AG08396 (cell line): ENCODE measurements at places on chromosomes 3 and 15.

DNA sequence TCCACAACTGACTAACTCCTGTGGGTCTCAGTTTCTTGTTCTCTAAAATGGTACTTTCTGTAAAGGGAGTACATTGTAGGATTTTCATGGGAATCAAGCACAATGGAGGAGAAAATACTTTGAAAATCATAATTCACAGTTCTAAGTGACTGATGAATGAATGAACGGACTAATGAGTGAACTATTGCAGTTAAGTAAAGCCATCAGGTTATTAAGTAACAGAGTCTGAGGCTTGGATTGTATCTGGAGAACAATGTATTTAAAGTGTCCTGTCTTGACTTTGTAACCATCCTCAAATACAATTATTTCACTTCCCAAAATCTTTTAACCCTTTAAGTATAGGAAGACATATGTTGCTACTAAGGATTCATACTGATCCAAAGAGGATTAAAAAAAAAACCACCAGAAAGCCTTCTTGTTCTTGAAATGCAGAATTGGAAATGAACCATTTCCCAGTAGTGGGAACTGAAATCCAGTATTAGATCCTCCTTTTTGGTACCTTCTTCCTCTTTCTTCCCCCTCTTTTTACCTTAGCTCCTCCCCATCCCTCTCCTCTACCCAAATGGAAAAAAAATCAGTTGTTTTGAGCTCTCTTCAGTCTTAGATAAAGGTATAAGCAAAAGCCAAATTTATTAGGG lies 13.2 kb upstream of the BCL6 start:
- no peak for DNase-seq

- DNase-seq = no peak
These were observed 1.6 kb upstream of the PHLDB2 start for GRCh38 chr3:111857474-111857873.

- DNase-seq = no peak
These were observed 214.6 kb upstream of the UBE2E2 start for GRCh38 chr3:22988566-22988965.

- DNase-seq = no peak
These were observed 45.7 kb downstream of the ZBTB11 start for GRCh38 chr3:101631098-101631796.

GRCh38 chr3:47000198-47000815 lies 20.8 kb downstream of the NBEAL2 start:
- peak; percentile 81 for DNase-seq

DNA sequence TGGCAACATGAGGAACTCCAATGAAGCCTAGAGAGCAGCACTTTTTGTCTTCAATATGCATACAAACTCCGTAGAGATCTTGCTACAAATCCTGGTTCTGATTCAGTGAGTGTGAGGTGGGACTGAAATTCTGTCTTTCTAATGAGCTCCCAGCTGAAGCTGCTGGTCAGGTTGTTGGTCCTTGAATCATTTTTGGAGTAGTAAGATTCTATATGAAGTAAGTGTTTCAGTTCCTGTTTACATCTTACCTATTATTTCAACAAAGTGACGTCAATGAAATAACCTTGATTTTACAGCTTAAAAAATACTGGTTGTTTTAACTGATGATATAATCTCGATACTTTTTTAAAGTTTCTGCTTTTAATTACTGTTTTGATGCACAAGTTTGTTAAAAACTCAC lies 33.9 kb downstream of the SHQ1 start:
- DNase-seq = no peak

DNA sequence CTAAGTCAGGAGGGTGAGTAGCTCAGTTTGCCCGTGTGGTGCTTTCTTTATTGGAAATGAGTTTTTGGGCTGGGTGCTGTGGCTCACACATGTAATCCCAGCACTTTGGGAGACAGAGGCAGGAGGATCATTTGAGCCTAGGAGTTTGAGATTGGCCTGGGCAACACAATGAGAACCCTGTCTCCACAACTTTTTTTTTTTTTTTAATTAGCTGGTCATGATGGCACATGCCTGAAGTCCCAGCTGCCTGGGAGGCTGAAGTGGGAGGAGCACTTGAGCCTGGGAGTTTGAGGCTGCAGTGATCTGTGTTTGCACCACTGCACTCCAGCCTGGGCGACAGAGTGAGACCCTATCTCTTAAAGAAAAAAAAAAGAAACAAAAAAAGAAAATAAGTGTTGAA lies 174.9 kb downstream of the NSMCE3 start:
- DNase-seq = no peak

DNA sequence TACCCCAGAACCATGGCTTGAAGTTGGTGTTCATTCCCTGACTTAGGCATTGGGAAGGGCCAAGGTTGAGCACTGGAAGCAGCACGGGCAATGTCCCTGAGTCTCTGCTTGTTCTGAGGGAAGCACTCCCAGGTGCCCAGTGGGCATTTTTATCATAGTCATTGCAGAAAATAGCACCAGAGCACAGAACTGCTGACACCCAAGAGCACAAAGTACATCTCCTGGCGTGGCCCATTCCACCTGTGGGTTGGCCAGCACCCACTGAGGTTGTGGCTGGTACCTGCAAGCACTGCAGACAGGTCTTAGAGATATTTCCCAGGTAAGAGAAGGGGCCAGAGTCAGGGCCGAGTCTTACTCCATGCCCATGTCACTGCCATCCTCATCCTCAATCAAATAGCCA lies 28.5 kb upstream of the GCNT3 start:
- DNase-seq = no peak

DNA sequence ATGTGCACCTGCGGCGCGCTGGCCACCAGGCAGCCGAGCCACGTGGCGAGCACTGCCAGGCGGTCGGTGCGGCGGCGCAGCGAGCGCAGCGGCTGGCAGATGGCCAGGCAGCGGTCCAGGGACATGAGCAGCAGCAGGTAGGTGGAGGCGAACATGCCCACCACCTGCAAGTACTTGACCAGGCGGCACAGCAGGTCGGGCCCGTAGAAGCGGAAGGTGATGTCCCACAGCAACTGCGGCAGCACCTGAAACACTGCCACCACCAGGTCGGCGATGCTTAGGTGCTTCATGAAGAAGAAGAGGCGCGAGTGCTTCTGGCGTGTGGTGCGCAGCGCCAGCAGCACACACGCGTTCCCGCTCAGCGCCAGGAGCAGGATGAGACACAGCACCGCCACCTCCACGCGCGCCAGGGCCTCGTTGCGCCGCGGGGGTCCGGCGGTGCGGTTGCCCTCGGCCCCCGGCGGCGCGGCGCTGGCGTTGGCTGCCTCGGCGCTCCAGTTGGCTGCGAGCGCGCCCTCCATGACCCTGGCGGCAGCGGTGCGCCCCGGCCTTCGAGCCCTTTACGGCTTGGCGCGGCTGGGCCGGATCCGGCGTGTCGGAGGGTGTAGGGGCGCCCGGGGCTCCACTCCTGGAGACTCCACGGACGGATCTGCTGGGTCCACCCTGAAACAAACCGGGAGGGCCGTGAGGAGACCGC lies 1.6 kb downstream of the OXTR start:
- DNase-seq = peak; percentile 60

GRCh38 chr3:34635352-34635850 lies 837.0 kb downstream of the PDCD6IP start:
- no peak for DNase-seq

DNA sequence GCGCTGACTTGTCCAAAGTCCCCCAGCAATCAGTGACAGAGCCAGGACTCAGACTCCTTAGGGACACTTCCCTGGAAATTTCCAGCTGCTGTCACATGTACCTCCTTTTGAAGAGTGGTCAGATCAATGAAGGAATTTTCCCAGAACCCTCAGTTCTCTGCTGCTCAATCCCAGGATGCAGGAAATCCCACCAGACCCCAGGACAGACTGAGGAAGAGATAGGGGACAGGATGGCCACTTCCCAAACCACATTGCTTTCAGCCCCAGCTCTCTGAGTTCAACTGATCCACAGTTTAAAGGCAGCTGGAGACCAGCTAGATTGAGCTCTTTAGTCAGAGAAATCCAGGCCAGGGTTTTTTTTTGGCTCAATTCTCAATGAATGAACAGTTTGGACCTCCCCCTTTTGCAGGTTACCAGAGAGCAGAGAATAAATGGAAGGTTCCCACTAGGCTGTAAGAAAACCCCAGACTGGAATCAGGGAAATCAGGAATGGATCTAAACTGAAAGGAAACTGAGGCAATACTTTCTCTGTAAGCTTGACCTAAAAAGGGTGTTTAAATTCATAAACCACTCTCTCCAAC lies 1.5 kb downstream of the CYP1A1 start:
- peak; percentile 72 for DNase-seq
